ENCODE measurements at places on chromosomes 6 and 20.

DNA sequence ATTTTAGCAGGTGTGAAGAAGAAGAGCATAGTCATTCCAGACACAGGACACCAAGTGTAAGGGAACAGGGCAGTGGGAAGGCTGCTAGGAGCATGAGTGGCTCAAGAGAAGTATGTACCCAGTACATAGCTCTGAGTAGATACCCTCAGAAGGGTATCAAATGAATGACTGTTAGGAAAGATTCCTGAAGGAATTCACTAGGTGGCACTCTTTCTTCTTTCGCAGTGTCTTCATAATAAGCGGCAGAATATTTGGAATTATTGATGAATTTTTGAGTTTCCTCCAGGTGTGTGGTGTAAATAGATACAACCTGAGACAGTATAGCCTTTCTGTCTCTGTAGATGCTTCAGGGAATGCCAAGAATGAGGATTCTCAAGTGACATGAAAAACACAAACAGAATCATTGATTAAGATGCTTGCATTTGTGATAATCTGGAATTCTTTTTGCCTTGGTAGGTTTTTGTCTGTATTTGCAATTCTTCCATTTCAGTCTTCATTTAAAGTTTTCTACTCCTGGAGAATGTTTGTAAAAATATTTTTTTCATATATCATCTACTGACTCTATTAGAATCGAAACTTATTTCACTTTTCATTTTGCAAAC, 264.3 kb upstream of the RIMS1 start:
- no peak for DNase-seq

- no peak for DNase-seq
These were observed 40.2 kb upstream of the CRISP1 start for GRCh38 chr6:49906526-49906925.

- peak; percentile 18 for DNase-seq
These were observed 21.2 kb upstream of the BHLHE23 start for GRCh38 chr20:63027922-63028389.

DNA sequence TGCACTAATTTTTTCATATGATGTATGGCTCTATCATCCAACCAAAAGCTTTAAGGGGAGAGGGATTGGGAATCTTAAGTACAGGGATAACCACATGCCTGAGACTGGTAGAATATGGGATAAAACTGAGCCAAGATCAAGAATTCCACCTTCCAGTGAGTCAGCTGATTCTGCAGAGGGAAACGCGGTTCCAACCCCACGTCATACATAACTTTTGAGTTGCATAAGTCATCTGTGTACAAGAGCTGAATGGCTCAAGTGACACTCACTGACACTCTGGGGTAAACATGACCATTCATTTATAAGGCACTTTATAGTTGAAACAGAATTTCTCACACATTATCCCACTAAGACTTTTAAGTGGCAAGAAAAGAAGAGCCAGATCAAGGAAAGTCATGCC, 16.4 kb downstream of the TRIM27 start:
- no peak for DNase-seq

- DNase-seq, result no peak
These were observed 1.1 kb downstream of the MGME1 start for GRCh38 chr20:17969884-17970409.

DNA sequence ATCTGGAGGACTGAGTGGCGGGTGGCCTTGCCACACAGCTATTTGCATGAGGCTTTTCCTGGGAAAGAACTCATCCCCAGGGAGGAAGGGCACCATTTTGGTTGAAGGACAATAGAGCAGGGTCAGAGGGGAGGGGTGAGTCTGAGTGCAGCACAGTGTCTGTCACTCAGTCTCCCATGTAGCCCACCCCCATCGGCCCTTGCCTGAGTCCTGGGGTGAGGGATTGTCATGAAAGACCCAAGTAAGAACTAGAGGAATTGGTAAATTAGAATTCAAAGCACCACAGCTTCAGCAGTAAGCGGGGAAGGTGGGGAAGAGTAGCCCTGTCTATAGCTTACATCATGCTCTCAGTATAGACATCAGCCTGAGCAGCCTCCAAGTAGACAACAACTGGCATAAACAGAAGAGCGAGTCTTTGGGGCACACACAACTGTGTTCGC, 90.4 kb upstream of the TMEM30A start:
- no peak for DNase-seq

DNA sequence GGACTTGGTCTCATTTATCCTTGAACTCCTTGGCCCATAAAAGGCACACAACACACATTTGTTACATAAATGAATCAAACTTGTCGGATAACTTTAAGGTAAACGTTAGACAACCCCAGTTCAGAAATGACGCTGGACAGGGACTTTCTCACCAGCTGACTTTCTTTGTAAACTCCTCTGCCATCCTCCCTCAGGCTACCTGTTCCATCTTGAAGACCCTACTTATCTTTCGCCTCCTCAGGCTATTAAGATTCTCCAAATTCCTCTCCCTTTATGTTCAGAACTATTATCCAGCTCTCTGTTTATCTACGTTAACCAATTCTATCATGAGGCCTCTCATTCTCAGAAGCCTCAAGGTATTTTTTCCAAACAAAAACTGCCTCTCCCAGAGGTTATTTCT, 47.7 kb upstream of the KIF16B start:
- no peak for DNase-seq

- DNase-seq, result no peak
These were observed 100.8 kb downstream of the MOXD1 start for GRCh38 chr6:132300323-132300949.

GRCh38 chr20:59765599-59766177, 161.3 kb downstream of the PHACTR3 start:
- DNase-seq, result no peak

- no peak for DNase-seq
These were observed 259.6 kb upstream of the EPHA7 start for GRCh38 chr6:93678841-93679454.

DNA sequence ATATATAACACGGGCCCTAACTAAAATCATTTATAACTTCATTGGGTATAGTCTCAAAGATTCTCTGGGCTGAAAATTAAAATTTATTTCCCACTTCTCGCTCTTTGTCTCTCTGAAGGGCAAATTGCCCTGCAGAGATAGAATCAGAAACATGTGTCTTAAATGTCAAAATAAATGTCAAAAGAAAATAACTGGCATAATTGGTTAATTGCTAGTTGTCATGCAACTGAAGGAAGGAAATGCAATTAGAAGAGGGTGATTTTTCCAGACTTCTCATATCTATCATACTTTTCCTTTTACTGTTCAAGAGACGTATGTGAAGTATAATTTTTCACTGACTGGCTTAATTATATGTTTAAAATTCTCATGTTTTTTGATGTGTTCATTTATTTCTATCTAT, 80.3 kb upstream of the HMGCLL1 start:
- no peak for DNase-seq

DNA sequence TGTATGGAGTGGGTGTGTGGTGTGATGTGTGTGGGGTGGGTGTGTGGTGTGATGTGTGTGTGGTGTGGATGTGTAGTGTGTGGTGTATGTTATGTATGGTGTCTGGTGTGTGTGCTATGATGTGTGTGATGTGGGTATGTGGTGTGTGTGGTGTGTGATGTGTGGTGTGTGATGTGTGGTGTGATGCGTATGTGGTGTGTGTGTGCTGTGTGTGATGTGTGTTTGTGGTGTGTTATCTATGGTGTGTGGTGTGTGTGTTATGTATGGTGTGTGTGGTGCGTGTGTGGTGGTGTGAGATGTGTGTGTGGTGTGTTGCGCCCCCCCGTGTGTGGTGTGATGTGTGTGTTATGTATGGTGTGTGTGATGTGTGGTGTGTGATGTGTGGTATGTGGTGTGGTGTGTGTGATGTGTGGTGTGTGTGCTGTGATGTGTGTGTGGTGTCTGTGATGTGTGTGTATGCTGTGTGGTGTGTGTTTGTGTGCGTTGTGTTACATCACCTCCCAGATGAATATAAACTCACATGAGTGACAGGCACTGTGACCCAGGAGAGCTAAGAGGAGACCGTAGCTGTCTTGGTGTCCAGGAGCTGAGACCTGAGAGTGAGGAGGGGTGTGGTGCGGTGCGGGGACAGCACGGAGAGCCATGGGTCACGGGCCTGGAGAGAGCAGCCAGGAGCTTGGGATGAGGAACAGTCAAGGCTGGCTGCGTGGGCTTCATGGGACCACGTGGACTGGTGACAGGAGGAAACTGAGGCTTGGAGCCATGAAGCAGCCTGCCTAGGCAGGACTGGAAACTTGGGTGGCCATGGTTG, 8.8 kb downstream of the DLGAP4 start:
- no peak for DNase-seq

- DNase-seq, result no peak
These were observed 36.3 kb downstream of the FOXA2 start for GRCh38 chr20:22548040-22548439.

GRCh38 chr20:9499126-9499899, 15.1 kb upstream of the LAMP5 start:
- DNase-seq, result no peak

DNA sequence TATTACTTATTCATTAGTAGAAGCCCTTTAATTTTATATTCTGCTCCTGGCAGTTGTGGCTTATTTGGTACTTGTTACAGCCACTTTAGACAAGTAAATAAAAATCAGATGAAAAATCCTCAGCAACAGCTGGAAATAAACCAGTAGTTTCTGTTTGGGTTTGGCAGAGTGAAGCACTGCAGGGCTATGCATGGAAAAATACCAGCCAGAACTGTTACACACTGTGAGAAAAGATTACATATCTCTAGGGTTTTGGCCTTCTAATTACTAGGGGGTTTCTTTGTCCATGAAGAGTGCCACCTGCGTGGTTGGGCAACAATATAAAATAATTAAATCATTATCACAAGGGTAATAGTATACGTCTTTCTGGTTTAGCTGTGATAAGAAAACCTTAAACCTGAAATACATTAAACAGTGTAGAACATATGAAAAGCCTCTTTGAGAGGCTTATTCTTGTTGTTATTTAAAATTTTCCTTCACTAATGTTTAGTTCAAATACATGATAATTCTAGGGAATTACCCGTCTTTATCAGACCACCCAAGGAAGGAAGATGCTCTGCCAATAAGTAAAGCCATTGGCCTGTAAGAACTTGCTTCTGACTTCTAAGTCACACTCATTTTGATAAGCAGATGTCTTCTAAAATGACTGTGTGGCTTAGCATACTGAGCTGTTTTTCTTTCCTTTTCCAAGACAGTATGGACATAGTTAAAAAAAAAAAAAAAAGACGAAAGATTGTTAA, 320.0 kb upstream of the FLRT3 start:
- DNase-seq, result peak; percentile 13

DNA sequence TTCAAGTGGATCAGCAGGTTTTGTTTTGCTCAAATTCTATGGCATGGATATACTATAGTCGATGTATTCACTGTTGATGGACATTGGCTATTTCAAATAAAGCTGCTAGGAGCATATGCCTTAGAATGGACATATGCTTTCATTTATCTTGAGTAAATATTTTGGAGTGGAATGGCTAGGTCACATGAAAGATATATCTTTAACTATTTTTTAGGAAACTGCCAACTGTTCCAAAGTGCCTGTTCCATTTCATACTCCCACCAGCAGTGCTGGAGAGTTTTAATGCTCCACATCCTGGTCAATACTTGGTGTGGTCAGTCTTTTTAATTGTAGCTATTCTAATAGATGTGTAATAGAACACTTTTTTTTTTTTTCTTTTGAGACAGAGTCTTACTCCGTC, 81.1 kb upstream of the PIM1 start:
- no peak for DNase-seq

GRCh38 chr20:43748274-43748673, 21.5 kb upstream of the GTSF1L start:
- no peak for DNase-seq

DNA sequence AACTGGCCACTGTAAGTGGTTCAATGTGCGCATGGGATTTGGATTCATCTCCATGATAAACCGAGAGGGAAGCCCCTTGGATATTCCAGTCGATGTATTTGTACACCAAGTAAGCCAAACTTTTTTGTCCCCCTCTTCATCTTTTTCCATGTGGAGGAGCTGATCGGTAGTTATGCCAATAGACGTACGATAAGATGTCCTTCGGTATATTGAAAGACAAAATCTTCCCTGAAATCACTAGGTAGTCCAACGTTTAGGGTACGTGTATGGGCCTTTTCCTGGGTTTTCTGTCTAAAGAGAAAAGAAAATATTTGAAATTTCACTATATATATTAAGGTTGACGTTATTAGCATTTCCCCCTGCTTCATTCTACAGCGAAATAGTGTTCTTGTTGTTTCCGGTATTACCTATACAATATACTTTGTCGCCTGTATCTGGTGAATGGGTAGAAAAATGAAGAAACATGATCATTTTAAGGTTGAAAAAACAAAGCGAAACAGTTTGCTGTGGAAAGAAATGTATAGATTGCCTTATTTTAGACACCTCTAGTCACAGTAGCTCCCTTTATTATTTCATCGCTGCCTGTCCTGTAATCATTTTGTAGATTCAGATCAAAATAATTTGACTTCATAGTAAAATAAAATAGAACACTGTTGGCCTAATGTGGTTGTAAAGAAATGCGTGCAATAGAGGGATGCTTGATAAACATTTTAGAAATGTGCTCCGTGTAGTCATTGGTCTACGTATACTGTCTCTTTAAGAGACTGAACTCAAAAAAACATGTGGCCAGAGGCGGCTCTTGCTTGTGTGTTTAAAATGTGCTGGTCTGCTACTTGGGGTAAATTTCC, 1.5 kb downstream of the LIN28B start:
- no peak for DNase-seq

DNA sequence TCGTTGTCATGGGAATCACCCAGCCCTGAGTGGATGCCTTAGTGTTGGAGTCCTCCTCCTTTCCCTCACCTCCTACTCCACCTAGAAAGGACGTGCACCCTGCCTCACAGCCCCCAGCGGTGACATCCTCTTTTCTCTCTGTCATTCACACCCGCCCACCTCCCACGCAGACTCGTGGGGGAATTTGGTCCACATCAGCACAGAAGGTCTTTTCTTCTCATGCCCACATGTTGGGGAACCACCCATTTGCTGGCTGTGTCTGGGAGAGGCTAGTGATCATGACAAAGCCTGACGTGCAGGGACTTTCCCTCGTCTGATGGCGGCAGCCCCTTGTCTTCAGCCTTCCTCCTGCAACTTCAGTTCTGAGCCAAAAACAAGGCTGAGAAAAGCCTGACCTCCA, 96.0 kb upstream of the CNKSR3 start:
- DNase-seq, result no peak

DNA sequence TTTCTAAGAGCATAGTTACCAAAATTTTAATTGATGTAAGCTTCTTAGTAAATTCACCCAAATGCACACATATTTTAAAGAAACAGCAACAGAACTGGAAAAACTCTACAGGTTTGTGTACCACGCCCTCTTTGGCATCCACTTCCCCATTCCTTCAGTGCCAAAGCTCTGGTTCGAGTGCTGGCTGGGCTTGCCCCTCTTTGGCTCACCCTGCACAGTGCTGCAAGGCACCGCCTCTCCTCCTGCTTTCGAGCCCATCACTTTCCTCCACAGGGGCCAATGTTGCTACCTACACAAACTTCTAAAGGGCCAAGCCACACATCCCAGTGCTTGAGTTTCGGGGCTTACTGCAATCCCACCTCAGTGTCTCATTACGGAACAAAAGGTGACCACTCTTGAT, 9.6 kb downstream of the LRP11 start:
- DNase-seq, result no peak

- DNase-seq, result no peak
These were observed 129.1 kb upstream of the SMLR1 start for GRCh38 chr6:130697995-130698535.

GRCh38 chr20:61847420-61847748, 218.3 kb downstream of the TAF4 start:
- DNase-seq, result no peak

GRCh38 chr6:107603006-107603370, 113.1 kb downstream of the SOBP start:
- DNase-seq, result no peak

- DNase-seq, result no peak
These were observed 180.4 kb downstream of the ADGRG6 start for GRCh38 chr6:142482249-142482648.

All from NCI-H1092 (cell line).